ENCODE measurements at places on chromosomes 1 and 21.

- no peak for DNase-seq
Measured at GRCh38 chr1:75203415-75204277, 69.5 kb downstream of the LHX8 start.

DNA sequence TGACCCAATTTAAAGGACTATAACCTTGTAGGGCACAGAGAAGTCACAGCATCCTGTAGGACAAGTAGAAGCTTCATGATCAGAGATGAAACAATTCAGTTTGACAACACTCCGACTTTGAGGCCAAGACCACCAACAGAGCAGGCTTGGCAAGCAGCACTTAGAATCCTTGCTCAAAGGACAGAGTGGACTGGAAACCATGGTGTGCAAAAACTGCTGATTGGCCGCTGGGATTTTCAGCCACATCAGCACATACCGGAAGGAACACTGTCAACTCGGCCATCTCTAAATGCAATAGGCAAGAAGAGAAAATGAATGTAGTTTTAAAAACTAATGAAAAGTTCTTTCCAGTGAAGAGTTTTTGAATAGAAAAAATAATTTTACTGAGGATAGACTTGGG lies 92.0 kb upstream of the PRMT6 start:
- DNase-seq, result no peak

GRCh38 chr1:89890085-89890752 lies 69.4 kb downstream of the LRRC8D start:
- DNase-seq, result no peak

DNA sequence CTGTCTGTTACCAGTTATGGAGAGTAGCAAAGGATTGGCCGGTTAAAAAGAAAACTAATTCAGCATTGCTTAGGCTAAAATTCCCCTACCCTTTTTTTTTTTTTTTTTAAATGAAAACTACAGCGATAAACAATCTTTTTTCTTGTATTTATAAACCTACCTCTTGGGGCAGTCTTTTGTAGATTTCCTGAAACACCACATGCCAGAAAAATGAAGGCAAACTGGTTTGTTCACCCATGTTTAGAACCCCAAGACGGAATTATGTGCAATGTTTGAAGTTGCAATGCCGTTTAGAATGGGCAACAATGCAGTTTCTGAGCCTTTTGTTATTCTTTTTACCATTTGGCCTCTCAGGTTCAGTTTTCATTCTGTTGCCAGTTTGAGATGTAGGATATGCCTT lies 59.1 kb downstream of the PRDM2 start:
- DNase-seq, result no peak

- DNase-seq, result no peak
Measured at GRCh38 chr21:38027901-38028498, 111.7 kb upstream of the KCNJ6 start.

GRCh38 chr1:109269212-109269980 lies 13.5 kb downstream of the PSRC1 start:
- no peak for DNase-seq

Data from activated naive CD4-positive, alpha-beta T cell (primary cell).